ENCODE measurements at places on chromosomes 13 and 19.

DNA sequence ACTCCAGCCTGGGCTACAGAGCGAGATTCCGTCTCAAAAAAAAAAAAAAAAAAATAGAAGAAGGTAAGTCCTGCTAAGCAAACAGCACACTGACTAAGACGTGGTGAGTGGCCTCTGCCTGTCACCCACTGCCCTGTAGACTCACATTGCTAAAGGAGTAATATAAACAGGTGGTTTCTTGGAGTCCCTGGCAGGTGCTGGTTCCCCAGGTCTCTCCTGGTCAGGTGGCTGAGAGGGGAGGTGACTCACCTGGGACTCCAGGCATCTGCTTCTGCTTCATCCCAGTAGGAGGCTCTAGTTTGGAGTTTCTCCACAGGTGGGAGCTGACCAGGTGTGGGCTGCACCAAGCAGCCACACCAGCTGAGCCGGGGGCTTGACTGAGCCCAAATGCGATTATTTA is at the start of gene OR10H1:
Gene OR10H1 (minus strand): TSS at position 359 of the 400 bp plus-strand sequence. CDS start 7,627 bp downstream, outside the sequence.
- DNase-seq, result no peak

- no peak for DNase-seq
Observed at GRCh38 chr13:23159205-23159759, 21.5 kb upstream of the SGCG start.

- peak; percentile 83 for DNase-seq
Observed at GRCh38 chr19:18007917-18008673, at the start of gene ARRDC2. ARRDC2 (plus strand) TSS chr19:18008170; CDS start chr19:18008311, 141 bp downstream.

DNA sequence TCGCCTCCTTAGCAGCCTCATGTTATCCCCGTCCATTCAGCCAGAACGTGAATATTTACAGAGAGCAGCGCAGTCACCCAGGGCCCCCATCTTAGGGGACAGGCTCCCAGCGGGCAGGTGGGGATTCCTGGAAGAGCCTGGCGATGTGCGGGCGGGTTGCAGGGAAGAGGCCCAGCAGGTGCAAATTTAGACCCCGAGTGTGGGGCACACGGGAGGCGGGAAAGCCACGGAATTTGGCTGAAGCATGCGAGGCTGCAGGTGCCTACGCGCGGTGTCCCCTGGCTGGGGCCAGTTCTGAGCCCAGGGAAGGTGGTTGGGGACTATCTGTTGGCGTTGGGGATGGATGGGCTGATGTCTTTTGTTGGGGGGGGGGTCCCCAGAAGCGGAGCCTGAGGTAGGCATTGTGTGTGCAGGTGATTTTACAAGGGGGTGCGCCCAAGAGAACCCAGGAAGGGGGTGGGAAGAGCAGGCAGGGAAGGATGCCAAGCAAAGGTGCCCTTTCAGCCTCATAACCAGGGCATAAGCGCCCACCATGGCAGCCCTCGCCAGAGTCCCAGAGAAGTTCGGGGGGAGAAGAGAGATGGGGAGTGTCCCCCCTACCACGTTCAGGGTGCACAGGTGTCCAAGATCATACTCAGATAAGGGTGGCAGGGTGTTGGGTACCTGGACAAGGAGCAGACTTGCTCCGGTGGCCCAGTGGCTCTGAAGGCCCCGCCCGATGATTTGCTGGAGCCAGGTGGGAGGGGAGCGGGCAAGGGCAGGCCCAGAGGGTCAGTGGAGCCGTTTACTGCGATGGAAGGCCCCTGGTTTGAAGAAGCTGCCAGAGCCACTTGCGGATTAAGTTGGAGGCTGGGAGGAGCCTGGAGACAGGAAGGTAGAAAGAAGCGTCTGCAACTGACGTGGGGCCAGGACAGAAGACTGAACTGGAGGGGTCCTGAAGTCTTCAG is 1.2 kb downstream of the TPGS1 start:
- no peak for DNase-seq

GRCh38 chr19:16191216-16191908 is 6.2 kb downstream of the FAM32A start:
- no peak for DNase-seq

DNA sequence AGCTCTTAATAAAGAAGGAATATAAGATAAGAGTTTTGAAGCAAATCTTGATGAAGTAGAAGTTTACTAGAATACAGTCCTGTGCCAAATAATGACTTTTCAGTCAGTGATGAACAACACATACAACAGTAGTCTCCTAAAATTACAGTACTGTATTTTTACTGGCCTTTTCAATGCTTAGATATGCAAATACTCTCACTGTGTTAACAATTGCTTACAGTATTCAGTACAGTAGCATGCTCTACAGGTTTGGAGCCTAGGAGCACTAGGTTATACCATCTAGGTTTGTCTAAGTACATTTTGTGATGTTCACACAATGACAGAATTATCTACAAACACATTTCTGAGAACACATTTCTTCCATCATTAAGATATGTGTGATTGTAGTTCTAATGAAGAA is 316.7 kb upstream of the KLHL1 start:
- DNase-seq, result no peak

DNA sequence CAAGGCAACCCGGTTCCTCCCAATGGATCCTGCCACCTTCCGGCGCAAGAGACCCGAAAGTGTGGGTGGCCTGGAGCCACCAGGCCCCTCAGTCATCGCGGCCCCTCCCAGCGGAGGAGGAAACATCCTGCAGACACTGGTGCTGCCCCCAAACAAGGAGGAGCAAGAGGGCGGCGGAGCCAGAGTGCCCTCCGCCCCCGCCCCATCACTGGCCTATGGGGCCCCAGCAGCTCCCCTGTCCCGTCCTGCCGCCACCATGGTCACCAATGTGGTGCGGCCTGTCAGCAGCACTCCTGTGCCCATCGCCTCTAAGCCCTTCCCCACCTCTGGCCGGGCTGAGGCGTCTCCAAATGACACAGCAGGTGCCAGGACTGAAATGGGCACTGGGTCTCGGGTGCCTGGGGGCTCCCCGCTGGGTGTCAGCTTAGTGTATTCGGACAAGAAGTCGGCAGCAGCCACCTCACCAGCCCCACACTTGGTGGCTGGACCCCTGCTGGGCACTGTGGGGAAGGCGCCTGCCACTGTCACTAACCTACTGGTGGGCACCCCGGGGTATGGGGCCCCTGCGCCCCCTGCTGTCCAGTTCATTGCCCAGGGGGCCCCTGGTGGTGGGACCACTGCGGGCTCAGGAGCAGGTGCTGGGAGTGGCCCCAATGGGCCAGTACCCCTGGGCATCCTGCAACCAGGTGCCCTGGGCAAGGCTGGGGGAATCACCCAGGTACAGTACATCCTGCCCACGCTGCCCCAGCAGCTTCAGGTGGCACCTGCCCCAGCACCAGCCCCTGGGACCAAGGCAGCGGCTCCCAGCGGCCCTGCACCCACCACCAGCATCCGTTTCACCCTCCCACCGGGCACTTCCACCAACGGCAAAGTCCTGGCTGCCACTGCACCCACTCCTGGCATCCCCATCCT is 11.2 kb upstream of the PRR19 start:
- DNase-seq, result peak; percentile 49

DNA sequence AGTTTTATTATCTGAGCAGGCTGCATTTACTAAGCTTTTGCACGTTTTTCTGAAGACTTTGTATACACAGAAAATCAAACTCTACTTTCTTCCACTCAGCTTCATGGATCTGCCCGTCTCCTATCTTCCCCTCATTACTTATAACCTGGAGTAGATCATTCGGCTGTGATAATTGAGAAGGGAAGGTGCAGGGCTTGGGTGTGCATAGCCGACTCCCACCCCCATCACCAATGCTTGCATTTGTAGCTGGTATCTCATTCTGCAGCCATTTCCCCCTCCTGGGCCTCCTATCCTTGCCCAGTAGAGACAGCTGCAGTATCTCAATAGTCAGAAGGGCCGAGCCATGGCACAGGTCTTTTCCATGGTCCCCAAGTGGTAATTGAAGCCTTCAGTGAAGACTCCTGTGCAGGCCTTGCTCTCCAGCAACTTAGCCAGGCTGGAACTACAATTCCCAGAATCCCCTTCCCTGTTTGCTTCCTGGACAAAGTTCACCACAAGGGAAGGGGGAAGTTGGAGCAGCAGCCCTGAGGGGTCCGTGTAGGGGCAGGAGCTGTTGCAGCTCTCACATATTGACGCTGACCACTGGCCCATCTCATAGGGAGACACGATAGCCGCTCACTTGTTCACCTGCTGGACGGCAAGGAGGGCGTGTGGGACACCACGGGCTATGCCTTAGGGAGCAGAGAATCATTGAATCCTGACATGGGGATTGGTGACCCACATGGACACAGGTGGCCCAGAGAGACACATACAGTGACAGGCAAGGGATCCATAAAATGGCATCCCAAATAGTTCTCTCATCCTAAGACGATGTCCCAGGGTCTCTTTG is 2.1 kb upstream of the SIGLEC8 start:
- DNase-seq, result no peak

GRCh38 chr13:97753942-97754670 is 199.4 kb upstream of the IPO5 start:
- no peak for DNase-seq

DNA sequence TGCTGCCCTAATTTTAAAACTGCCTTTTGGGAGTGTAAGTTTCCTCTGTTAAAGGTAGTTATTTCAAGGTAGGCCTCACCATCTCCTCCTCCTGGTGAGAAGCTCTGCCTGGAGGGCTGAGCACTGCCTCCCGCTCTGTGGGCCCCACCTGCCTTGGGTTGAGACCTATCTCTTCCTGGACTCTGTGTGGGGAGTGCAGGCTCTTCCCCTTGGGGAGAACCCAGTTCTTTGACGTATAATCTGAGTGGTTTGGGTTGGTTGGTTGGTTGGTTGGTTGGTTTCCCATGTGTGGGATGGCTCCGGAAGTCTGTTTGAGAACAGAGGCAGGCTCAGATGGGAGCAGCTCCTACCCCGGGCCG is 39.1 kb downstream of the ACTN4 start:
- no peak for DNase-seq

DNA sequence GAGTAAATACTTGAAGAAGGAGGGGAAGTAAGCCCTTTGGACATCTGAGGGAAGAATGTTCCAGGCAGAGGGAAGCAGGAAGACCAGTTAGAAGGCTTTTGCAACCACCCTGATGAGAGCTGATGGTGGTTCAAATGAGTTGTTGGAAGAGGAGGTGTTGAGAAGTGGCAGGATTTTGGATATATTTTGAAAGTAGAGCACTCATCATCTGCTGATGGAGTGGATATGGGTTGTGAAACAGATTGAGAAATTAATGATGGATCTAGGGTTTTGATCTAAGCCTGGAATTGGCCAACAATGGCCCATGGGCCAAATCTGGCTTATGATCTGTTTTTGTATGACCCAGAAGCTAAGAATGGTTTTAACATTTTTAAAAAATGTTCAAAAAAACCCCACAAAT is 230.7 kb downstream of the NDFIP2 start:
- no peak for DNase-seq

- no peak for DNase-seq
Observed at GRCh38 chr19:51365211-51365964, 800 bp downstream of the ETFB start.

DNA sequence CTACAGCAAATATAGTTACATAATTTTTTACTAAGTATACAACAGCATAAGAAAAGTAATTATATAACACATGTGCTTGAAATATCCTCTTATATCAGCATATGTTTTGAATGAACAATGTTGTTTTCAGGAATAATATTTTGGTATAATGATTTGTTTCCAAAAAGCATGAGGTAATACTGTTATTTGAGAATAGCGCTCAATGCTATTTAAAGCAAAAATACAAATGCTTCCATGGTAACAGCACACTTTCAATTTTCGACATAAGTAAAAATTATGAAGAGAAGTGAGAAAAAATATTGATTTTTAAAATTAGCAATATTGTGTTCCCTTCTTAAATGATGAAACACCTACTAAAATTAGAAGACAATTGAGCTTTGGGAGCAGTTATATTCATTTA is 715.9 kb upstream of the ATXN8OS start:
- DNase-seq, result no peak

- no peak for DNase-seq
Observed at GRCh38 chr13:41835871-41836270, 125.0 kb downstream of the VWA8 start.

- no peak for DNase-seq
Observed at GRCh38 chr13:33263976-33264619, 21.5 kb downstream of the STARD13 start.

- DNase-seq, result peak; percentile 27
Observed at GRCh38 chr19:39408392-39409207, 2.0 kb downstream of the ZFP36 start.

DNA sequence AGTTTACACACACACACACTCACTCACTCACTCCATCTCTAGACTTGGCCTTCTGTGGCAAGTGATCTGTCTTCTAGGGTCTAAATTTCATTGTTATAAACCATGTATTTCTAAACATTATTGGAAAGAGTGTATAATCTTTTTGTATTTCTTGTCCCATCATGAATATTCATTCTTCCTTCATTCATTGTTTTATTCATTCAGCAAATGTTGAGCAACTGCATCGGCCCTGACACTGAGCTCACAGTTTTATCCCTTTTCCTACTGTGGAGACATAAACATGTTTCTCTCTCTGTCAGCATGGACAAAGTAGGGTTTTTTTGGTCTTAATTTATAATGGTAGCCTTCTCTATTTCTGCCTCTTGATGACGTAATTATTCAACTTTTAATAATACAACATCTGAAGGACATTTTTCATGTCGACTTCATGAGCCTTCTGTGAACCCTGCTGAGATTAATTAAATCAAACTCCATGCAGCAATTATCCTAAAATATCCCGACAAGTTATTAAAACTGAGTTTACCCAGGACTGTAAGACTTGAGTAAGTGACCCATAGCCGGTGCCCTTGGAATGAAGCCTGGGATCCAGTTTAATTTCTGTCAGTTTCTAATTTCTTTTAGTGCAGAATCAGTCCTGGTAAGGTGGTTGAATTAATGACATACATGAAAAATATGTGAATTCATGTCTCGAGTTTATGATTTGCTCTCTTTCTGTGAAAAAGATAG is 7.3 kb downstream of the SPATA13 start:
- no peak for DNase-seq

DNA sequence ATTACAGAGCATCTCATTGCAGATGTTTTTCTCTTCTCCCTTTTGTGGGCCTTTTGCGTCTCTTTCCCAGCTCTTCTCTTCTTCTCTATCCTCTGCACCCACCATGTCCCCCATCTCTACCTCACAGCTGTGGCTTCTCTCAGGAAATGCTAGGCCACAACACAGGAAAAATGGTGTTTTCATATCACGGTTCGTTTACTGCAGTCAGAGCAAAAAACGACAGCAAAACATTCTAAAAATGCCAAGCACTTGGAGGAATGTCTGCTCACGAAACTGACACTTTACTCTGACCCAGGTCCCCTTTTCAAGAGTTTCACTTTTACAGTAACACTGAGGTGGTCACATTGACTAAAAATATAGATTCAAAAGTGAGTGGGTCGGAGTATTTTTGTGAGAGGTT is 152.2 kb downstream of the DCT start:
- DNase-seq, result no peak

Data from stimulated activated CD4-positive, alpha-beta T cell treated with anti-CD3 and anti-CD28 coated beads, Interleukin-15, amount 100 ng/mL, for 1 hour (primary cell).